ENCODE measurements at places on chromosomes 4 and X.

DNA sequence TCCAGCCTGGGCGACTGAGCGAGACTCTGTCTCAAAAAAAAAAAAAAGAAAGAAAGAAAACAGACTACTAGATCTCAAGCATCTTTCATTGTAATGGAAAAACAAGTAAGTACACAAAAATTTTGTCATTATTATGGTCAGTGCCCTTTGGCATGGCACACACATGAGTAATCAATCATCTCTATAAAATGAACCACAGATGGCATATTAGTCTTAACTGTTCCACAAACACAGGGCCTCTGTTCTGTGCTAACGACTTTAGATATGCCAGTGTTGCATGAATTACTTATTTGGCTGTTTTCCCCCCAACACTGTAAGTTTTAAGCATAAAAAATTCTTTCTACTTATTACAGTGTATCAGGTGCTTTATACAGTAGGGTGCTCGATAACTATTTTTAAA lies 90.4 kb downstream of the COX7B2 start:
- DNase-seq = no peak

DNA sequence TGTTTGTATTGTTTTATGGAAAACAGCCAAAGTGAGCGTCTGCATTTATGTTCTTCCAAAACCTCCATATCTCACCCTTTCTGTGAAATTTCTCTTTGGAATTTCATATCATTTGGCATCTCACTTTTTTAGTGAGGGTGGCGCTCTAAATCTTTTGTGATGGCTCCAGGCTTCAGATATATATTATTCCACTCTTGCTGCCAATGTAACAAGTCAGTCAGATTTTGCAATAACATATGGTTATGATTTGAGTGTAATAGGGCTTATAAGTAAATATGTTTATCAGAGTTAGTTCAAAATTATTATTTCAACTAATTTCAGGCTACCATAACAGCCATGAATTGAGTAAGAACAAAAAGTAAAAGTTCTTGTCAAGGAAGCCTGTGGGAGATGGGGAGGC lies 314.7 kb downstream of the PDGFC start:
- no peak for DNase-seq

DNA sequence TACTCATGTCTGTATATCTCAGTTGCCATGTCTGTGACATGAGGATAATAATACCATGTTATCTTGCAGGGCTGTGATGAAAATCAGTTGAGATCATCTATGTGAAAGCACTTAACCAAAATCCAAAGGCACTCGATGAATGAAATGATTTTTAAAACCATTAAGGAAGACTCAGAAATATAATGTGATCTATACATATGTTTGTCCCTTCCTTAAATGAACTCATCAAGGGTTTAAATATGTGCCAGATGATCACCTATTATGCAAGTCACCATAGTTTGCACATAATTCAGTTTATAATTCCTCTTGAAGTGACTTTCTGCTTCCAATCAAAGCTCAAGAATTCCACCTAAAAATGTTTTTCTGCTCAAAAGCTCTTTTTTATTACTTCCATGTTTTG lies at the start of gene FOXR2:
FOXR2 (plus strand) TSS at position 301 of the 400 bp plus-strand sequence. CDS start 312 bp downstream, outside the sequence.
- DNase-seq = no peak

DNA sequence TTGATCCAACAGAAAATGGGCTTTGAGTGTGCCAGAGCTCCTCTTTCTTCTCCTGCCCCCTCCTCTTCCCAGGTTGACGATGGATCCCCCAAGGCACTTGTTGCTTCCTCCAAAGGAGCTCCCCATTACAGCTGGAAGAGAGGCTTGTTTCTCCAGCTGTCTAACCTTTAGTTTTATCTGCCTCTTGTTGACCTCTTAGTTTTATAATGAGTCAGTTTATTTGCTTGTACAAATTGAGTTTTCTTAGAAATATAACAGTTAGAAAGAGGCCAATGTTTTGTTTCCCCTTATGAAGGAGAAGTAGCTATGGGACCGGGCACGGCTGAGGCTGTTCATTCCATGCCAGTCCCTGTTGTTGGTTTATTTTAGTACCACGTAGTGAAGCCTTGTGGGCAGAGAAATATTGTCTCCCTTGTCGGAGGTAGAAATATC lies 158.2 kb downstream of the SPRY1 start:
- DNase-seq = no peak

DNA sequence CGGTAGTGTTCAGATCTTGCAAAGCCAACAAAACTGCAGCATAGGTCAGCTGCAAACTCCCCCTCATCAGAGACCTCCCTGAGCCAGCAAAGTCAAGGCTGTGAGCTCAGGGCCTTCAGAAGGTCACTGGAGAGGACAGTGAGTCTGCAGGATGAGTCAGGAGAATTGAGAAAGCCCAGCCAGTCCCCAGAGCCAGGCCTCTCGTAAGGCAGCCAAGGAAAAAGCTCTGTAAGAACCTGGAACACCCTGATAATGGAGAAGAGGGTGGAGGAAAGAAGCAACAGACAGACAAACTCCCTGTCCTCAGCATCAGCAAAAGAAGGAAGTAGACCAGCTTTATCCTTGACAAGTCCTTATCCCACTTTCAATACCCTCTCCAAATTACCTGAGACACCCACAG lies 33.0 kb downstream of the GRIA3 start:
- no peak for DNase-seq

- no peak for DNase-seq
Observed at GRCh38 chrX:31542566-31542965, 470.7 kb upstream of the FTHL17 start.

GRCh38 chr4:186829740-186830449 lies 106.2 kb upstream of the FAT1 start:
- no peak for DNase-seq

GRCh38 chr4:51918251-51918650 lies 75.3 kb downstream of the DCUN1D4 start:
- DNase-seq = no peak

DNA sequence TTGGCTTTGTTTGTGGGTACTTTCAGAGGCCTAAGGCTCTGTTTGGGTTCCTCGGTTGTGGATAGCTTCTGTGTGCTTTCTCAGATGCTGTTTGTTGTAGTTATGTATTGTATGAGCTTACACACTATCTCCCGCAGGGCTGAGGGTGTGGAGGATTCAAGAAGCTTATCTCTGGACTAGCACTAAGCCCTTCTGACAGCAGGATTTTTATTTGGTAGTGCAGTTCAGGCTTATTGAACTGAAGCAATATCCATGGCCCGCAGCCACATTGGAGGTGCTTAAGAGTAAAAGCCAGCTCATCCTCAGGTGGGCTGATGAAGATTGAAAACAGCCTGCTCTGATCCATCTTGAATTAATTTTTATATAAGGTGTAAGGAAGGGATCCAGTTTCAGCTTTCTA lies 128.2 kb downstream of the RASGEF1B start:
- DNase-seq = no peak

GRCh38 chrX:53316860-53317237 lies 35.5 kb upstream of the IQSEC2 start:
- DNase-seq = no peak

DNA sequence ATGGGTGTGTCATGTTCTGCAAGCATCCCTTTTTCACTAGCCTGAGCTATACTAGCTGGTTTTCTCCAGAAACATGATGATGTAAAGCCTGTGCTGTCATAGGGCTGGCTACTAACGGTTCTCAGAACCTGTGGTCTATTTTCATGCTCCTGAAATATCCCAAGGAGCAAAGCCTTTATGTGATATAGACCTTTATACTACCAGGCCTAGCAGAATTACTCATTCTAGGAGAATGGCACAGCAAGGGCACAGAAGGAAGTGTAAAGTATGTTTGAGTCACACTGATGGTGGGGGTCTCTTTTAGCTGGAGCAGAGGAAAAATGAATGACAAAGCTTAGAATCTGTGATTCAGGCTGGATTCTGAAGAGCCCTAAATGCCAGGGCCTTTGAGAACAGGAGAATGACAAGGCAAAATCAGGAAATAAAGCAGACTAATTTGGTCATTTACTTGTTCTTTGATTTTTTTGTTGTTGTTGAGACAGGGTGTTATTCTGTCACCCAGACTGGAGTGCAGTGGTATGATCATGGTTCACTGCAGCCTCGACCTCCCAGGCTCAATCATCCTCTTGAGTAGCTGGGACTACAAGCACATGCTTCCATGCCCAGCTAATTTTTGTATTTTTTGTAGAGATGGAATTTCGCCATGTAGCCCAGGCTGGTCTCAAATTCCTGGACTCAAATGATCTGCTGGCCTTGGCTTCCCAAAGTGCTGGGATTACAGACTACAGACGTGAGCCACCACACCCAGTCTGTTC lies 11.8 kb downstream of the TCEAL1 start:
- DNase-seq = no peak

- no peak for DNase-seq
Observed at GRCh38 chr4:109879636-109880314, 31.9 kb downstream of the LRIT3 start.

DNA sequence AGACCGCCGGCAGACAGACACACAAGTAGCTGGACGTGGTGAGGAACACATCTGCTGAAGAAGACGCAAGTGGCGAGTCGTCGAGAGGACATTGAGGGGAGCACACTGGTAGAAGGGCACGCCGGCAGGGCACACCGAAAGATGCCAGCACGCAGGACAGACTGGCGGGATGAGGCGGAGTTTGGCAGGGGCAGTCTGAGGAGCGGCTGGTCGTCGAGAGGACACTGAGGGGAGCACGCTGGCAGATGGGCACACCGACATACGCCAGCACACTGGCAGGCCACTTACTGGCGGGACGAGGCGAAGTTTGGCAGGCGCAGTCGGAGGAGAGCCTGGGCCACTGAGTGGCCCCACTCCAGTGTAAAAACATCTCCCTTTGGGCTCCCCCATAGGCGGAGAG lies 42.1 kb downstream of the RASGEF1B start:
- DNase-seq = no peak

DNA sequence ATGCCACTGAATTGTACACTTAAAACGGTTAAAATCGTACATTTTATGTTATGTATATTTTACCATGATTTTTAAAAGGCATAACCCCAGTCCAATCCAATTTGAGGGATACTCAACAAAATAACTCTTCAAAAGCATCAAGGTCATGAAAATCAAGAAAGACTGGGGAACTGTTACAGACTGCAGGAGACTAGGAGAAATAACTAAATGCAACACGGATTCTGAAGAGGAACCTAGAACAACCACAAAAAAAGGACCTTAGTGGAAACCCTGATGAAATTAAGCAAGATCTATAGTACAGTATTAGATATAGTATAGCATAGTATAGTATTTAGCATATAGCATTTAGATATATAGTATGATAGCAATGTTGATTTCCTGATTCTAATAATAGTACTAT lies 26.8 kb downstream of the SH3KBP1 start:
- no peak for DNase-seq

DNA sequence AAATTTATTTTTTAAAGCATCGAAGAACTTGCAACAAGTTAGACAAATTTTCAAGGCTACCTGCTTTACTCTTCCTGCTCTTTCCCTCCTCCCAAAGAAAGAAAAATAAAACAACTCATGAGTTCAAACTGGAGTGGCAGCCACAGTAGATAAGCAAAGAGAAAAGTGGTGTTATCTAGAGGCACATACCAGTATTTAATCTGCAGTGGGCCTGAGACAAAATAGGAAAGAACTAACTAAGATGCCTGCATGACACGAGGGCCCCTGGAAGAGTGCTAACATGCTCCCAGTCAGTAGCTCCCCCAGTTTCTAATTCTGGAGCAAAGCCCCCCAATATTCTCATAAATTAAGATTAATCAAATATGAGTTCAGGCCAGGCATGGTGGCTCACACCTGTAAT lies 7.9 kb downstream of the ARL9 start:
- DNase-seq = no peak

DNA sequence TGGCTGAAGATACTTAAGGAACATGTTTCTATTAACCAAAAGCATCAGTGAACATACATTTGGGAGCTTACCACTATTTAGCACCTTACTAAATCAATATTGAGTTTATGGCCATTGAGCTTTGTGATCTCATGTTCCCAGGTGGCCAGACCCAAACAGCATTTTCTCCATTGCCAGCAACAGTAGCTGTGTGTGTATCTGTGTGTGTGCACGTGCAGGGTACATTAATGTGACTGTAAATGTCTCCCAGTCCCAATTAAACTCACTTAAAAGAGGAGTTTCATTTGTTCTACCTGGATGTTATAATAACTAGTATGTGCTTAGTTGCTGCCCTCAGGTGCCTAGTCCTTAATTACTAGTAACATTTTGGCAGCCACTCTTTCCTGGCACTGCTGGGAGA lies 282.4 kb downstream of the NR3C2 start:
- DNase-seq = no peak

DNA sequence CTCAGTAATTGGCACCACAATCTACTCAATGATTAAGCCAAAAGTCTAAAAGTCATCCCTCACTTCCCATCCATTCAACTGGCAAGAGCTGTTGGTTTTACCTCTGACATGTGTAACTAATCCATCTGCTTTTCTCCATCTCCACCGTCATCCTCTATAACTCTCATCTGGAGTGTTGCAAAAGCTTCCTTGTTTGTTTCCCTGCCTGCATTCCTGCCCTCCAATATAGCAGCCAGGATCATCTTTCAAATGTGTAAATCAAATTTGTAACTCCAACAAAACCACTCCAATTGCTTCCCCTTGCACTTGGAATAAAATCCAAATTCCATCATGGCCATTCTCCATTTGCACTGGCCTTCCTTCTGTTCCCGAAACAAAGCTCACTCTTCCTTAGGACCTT lies 4.3 kb upstream of the PLAC8 start:
- DNase-seq = no peak

- DNase-seq = no peak
Observed at GRCh38 chrX:3445806-3446490, 99.5 kb upstream of the MXRA5 start.

- no peak for DNase-seq
Observed at GRCh38 chr4:73770917-73771316, 30.5 kb downstream of the CXCL8 start.

DNA sequence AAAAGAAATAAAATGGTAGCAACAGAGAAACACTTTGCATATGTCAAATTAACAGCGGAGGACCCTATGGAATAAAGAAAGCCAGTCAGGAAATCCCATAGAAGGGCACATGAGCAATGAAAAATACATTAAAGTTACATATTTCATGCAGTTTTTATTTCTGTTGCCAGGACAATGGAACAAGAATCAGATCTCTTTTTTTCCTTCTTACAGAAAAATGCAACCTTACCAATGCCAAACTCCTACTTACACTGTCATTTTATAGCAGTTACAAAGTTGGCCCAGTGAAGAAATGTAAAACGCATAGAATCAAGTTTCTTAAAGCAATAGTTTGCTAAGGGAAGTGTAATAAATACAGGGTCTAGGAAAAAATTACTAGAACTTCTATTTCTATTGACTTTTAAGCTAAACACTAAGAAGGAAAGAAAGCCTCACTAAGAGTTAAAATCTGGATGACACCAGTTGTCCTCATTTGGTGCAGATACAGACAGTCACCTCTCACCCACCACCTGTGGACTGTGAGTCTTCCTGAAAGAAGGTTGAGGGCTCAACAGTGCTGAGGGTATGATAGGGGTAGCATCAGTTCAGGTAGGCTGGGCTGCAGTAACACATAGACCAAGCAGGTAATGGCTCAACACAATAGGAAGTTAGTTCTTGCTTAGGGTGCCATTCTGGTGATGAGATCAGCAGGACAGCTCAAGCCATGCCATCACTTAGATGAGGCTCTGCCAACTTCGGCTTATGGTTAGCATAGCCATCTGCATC lies 224.6 kb downstream of the ANAPC10 start:
- no peak for DNase-seq
